ENCODE measurements at places on chromosomes 16 and 17.

GRCh38 chr16:3266873-3267537, 10.6 kb upstream of the MEFV start:
- DNase-seq: no peak

- no peak for DNase-seq
Measured at GRCh38 chr16:81997738-81998137, 13.5 kb downstream of the SDR42E1 start.

GRCh38 chr17:75652341-75652740, 14.6 kb downstream of the RECQL5 start:
- no peak for DNase-seq

- DNase-seq: no peak
Measured at GRCh38 chr17:71902894-71903506, 217.8 kb upstream of the SOX9 start.

DNA sequence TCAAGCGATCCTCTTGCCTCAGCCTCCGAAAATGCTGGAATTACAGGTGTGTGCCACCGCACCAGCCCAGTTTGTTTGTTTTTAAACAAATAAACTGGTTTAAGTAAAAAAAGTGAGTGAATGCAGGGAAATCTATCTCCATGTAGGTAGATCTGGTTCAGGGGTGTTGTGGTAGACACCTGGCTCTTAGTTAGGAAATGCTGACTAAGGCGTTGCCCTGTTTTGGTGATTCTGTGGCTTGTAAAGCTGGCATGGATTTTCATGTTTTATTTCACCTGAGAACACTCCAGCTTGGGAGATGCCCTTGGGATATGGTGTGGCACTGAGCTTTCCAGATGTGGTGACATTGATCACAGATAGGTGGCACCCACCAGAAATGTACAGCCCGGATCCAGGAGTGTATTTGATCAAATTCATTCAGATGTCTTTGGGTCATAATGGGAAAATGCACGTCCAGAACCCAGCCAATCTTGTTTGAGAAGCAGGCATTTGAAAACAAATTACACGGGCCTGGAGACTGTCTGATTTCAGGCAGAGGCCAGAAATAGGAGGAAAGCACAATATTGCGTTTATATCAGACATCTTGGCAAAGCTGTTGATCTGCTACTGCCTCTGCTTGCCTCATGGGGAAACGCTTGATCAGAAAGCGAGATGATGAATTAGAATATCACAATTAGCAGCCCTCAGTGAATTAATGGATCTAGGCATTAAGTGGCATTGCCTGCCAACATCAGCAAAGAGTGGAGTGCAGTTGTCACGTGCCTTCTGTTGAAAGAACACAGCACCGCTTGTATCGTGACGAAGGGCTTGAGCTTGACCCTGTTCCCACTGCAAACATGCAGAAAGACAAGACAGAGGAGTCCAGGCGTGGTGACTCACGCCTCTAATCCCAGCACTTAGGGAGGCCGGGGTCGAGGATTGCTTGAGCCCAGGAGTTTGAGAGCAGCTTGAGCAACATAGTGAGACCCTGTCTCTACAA, 7.3 kb upstream of the IL34 start:
- no peak for DNase-seq

DNA sequence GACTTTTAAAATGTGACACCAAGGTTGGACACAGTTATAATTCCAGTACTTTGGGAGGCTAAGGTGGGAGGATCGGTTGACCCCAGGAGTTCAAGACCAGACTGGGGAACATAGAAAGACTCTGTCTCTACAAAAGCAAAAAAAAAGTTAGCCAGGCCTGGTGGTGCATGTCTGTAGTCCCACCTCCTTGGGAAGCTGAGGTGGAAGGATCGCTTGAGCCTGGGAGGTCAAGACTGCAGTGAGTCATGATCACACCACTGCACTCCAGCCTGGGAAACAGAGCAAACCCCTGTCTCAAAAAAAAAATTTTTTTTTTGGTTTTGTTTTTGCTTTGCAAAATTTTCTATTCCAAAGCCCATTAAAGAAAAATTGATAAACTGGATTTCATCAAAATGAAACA, 281.4 kb downstream of the BCAS3 start:
- no peak for DNase-seq

DNA sequence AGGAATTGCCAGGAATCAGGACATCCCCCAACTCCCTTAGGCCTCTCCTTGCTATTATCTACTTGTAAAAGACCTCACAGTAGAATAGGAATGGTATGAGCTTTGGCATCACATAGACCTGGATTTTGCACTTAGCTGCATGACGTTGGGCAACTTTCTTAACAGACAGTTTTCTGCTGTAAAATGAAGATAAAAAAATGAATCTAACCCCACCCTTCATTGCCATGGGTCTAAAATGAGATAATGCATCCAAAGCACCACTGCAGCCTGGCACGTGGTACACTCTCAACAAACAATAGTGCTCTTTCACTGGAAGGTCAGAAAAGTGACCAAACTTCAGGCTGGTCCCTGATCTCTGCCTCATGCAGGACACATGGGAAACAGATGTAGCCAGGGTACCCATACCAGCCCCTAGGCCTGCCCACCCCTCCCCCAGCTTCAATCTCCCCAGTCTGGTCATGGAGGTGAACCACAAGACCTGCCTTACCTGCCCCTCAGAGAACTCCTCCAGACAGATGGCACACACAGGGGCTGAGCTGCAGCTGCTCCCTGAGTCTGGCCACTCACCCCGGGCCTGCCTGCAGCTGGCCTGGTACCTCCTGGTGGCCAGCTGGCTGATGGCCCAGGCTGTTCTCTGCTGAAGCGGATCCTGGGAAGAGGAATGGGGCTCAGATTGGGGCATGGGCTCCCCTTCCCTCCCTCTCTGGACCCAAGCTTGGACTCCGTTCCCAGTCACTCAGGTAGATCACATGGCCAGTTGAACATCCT, 8.5 kb upstream of the SUPT4H1 start:
- no peak for DNase-seq

DNA sequence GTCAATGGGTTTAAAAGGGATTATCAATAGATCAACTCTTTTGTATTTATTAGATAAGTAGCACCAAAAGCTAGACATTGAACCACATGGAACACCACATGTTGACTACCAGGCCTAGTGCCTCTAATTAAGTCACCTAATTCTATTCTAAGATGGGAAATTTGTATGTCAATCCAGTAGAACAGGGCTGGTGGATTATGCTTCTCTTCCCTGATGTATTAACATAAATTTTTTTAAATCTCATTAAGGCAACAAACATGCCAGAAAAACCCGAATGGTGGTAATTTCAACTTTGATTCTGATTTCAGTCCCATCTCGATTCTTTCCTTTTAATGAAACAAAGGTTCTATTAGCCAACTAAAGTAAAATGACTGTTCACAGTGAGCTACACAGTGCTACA, 92.6 kb downstream of the KANSL1 start:
- DNase-seq: no peak

DNA sequence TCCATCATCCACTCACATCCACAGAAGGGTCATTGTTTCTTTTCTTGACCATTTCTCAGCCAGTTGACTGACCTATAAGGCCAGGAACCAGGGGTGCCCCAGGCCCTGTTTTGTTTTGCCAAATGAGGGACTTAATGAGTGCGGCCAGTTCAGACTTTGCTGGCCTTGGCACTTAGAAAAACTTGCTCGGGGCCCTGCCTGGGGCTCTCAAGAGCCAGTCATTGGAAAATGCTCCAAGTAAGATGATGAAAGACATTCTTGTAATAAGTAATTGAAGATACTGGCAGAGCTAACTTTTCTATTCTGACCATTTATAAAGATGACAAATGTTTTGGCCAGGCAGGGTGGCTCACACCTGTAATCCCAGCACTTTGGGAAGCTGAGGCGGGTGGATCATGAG, 29.0 kb upstream of the CLEC18B start:
- DNase-seq: no peak

- DNase-seq: no peak
Measured at GRCh38 chr16:61858988-61859387, 177.2 kb downstream of the CDH8 start.

DNA sequence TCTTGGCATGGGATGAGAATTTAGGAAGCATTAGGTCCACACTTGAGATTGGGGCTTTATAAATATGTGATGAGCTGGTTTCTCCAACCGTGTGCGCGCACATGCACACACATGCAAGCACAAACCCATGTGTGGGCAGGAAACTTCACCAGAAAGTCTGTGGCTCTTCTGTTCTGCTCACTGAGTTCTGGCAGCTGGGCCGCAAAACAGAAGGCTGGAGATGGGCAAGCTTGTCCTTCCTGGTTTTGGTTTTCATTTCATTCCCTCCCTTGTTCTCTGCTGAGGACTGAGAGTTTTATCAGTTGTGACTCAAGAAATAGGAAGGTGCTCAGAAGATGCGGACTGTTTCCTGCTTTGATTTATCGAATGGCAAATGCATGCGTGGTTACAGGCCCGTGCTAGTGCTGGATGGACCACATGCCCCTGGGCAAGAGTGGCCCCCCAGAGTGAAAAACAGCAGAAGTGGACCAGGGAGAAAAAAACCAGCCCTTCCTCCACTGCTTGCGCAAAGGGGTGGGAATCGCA, 14.1 kb downstream of the MAP3K14 start:
- DNase-seq: no peak

- DNase-seq: no peak
Measured at GRCh38 chr17:67107811-67108775, 63.7 kb downstream of the CACNG1 start.

DNA sequence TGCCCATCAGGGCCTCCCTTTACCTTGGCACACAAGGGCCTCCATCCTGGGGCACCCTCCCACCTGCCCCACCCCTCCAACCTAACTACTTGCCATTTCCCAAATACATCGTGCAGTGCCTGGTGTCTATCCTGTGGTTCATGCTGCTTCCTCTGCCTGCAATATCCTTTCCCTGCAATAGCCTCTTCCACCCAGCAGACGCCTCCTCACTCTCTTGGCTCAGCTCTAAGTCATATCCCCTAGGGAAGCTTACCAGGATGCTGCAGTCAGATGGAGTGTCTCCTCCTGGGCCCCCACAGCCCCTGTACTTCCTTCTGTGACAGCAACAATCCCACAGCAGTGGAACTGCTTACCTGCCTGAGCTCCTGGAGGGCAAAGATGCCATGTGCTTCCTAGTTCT, 36.7 kb downstream of the CCDC182 start:
- DNase-seq: no peak

DNA sequence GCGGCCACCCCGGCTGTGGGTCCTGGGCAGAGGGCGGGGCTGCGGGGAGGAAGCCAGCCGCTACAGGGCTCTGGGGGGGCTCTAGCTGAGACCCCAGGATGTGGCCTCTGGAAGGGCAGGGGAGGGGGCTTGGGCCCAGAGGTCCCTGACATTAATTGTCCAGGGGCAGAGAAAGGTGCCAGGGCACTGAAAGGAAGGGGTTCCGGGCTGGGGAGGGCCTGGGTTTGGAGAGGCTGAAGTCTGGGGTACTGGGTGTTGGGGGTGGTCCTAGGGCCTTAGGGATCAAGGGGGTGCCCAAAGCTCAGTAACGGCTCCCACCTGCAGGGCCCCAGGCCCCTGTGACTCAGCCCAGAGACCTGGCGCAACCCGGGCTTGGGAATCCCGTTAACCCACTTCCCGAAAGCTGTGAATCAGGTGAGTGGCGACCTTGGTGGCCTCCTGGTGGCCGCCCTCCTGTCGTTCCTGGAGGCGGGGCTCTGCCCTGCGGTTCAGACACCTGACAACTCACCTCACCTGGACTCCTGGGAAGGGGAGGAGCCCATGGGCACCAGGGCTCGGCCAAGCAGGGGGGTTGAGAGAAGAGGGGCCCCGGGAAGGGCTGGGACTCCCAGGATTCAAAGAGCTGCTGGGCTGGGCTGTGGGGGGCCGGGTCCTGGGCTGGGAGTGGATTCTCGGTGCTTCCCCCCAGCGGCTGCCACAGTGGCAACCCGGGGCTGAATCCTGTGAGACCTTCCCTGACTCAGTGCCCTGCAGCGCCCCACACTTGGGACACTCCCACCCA, 465 bp upstream of the PRSS22 start:
- DNase-seq: no peak

GRCh38 chr16:12258861-12259645, 282.5 kb downstream of the SNX29 start:
- DNase-seq: no peak

DNA sequence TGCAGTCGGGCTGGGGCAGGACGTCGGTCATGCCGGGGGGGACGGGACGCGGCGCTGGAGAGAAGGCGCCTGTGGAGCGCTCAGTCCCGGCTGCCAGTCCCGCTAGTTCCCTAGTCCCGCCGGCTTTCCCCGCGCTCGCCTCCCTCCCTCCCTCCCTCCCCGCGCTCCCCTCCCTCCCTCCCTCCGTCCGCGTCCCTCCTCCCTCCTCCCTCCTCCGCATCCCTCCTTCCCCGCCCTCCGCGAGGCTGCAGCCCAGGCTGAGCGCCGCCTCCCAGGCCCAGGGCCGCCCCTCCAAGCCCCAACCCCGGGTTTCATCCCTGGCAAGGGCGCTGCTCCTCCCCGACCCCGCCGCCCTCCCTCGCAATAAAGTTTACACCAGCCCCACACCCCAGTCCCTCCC, 34.8 kb downstream of the TIMM22 start:
- DNase-seq: peak; percentile 55

DNA sequence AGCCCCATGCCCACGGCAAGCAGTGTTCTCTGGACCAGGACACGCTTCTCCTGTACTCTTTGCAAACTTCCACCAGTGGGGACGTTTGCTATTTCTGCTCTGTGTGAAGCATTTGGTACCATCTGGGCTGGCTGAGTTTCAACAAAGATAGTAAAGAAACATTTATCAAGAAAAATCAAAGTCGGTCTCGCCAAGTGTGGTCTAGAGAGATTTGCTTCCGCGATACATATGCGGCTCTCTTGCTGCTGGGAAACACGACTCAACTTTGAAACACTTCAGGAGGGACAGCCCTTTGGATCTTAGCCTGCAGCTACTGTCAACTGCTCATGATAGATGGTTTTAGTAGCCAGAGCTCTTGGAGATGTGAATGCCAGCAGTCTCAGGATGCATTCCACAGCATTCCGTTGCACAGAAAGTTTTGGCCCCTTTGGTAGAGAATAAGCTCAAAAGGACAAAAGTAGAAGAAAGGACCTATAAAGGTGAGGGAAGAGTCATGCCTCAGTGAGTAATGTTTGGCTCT, 168.2 kb upstream of the CACNG3 start:
- DNase-seq: no peak

- no peak for DNase-seq
Measured at GRCh38 chr16:57341062-57341440, 17.5 kb upstream of the CCL22 start.

- no peak for DNase-seq
Measured at GRCh38 chr17:68381076-68381900, 76.0 kb downstream of the WIPI1 start.

DNA sequence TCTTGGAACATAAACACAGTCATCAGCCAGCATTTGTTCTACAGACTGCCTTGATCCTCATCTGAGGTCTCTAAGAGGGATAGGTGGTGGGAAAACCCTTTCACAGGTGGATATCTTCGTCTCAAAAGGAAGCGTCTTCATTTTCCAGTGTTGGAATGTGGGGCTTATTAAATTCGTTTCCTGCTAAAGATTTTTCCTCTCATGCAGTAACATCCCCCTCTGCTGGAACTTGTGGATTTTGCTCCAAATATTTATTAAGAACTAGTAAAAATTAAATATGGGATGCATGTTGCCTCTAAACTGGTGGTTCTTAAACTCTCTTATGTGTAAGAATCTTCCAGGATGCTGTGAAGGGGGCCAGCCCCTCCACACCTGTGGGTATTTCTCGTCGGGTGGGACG, 20.1 kb upstream of the MLYCD start:
- DNase-seq: no peak
